ENCODE measurements at places on chromosomes 3 and 15. TPM values are rescaled to one million over a fixed set of nuclear protein-coding genes. Genes with fewer than 3 reads are reported as not detected.

- no peak for DNase-seq
Measured at GRCh38 chr15:99487337-99487730, 78.5 kb upstream of the MEF2A start.

DNA sequence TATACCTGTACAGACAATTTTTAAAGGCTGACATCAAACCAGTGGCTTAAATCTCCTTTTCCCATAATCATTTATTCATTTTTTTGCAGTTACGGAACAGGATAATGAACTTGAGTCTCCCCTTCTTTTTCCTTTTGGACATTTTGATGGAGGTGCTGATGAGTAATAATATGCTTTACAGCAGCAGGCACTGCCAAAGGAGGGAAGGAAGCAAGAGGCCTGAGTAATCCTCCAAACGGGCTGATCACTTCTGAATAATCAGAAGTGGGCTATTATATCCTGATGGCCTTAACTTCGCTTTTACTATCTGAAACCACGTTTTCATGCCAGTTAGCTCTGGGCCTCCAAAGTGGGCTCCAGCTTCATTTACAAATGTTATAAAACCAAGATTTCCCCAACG is 527.2 kb downstream of the FOXP1 start:
- DNase-seq: no peak

Gene CCDC9B
- total RNA-seq: 4.4 TPM

DNA sequence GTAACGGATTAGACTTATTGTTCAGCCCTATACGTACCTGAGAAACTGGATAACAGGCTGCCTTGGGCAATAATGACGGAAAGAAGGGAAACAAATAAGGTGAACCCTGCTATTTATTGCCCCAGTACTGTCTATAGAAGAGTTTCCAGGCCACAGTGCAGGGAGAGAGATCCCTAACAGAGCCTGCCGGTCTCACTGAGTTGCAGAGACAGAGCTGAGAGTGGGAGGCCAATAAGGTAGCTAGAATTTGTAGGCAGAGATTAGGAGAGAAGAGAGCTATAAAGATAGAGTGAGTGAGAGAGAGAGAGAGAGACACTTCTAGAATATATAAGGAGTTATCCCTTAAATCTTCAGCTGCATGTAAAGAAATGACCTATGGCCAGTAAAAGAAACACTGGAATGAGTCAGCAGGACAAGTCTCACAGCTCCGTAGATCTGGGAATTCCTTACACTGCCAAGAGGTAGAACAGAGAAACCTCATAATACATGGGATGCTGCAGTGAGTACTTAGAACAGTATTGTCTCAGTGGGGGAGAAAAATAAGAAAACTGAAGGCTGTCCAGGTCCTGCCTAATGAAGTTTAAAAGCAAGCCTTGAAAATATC is 51.8 kb downstream of the ST3GAL6 start:
- no peak for DNase-seq

DNA sequence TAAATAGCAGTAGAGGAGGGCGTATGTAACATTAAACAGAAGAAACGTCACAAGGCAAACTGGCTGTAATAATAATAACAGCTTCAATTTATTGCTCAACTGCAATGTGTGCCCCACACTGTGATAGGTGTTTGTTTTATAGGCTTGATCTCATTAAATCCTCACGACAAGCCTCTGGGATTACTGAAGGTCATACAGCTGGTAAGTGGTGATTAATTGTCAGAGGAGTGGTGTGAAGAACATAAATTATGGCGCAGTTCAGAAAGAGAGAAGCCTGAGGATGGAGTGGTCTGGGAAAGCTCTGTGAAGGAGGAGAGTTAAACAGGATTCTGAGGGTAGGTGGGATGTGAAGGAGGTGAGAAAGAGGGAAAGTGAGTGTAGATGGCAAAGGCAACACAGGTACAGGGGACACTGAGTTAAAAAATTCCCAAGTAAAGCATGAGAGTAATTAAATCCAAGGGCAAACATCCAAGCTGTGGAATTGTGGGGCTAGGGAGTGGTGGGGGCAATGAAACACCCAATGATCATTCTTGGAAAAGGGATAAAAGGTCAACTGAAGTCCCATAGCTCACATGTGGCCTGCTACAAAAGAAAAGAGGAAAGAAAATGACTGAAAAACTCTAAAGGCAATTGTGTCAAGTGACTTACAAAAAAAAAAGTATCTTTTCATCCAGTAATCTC is 16.5 kb upstream of the GLCE start:
- DNase-seq: no peak

DNA sequence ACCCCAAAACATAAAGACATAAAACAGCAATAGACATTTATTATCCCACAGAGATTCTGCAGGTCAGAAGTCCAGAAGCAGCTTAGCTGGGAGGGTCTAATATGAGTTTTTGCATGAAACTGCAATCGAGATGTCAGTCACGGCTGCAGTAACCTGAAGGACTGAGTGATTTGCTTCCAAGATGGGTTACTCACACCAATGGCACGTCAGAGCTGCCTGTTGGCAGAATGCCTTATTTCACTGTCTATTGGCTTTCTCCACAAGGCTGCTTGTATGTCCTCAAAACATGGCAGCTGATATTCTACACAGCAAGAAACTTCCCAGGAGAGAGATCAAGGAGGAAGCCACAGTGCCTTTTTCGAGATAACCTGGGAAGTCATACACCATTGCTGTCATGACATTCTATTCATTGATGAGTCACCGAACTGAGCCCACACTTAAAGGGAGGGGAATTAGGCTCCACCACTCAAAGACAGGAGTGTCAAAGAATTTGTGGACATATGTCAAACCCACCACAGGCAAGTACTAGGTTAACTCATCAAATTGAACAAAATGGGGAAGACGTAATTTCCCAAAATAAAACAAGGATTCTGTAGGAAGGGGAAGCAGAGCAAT is 122.2 kb downstream of the SYNPR start:
- DNase-seq: no peak

- peak; percentile 22 for DNase-seq
Measured at GRCh38 chr15:91491101-91491950, 362.2 kb upstream of the SLCO3A1 start.

Gene MFSD1
- total RNA-seq: 33.6 TPM

Gene ENTPD3
- total RNA-seq: not detected

DNA sequence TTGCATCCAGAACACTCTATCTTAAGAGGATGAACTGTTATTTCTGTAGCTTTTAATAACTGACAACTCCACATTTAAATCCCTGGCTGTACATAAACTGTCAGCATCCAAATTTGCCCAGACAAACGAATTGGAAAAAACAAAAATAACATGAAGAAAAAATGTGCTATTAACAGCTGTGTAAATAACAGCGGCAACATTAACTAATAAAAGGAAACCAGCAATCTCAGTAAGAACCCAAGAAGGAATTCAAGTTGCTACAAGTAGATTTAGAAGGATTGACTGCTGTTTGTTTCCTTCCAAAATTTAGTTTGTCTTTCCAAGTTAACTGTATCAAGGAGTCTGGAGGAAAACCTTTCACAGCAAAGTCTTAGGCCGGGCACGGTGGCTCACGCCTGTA is 550.6 kb upstream of the MDFIC2 start:
- DNase-seq: no peak

Gene C15orf61
- 16.4 TPM for total RNA-seq
